ENCODE measurements at places on chromosomes 2 and 18. TPM values are rescaled to one million over a fixed set of nuclear protein-coding genes. Genes with fewer than 3 reads are reported as not detected.

ADGRF3 gene
- 2.9 TPM for total RNA-seq

COX5B gene
- total RNA-seq = 228 TPM

UPP2 gene
- total RNA-seq = not detected

RNF144A gene
- 14.4 TPM for total RNA-seq

CFAP65 gene
- total RNA-seq = not detected

ANKRD62 gene
- not detected for total RNA-seq

ATOH8 gene
- 0.29 TPM for total RNA-seq

GAL3ST2 gene
- total RNA-seq = 0.51 TPM

ZSWIM2 gene
- not detected for total RNA-seq

BAZ2B gene
- 3.9 TPM for total RNA-seq

CMPK2 gene
- total RNA-seq = 7.4 TPM

TCF4 gene
- total RNA-seq = 1.8 TPM
